Jurkat, Clone E6-1 (cell line): ENCODE measurements at places on chromosomes 7 and 10.

DNA sequence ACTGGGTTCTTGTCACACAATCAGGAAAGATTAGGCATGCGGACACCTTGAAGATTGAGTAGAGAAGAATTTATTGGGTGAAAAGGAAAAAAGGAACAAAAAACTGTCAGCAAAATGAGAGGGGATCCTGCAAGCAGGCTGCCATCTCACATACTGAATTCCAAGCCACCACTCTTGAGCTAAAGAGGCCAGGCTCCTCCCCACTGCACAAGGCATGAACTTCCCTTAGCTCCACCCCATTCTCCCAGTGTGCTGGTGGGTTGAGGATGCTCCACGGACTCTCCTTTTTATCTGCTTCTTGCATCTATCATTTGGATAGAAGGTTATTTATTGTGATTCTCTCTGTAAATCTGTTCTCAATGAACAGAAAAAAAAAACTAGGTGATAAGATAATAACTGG, 79.6 kb downstream of the ANKRD7 start:
- DNase-seq: no peak

- no peak for DNase-seq
These were observed 27.0 kb downstream of the MYL10 start for GRCh38 chr7:101602082-101602481.

- peak; percentile 15 for DNase-seq
These were observed 102.5 kb downstream of the APBB1IP start for GRCh38 chr10:26540601-26541000.

DNA sequence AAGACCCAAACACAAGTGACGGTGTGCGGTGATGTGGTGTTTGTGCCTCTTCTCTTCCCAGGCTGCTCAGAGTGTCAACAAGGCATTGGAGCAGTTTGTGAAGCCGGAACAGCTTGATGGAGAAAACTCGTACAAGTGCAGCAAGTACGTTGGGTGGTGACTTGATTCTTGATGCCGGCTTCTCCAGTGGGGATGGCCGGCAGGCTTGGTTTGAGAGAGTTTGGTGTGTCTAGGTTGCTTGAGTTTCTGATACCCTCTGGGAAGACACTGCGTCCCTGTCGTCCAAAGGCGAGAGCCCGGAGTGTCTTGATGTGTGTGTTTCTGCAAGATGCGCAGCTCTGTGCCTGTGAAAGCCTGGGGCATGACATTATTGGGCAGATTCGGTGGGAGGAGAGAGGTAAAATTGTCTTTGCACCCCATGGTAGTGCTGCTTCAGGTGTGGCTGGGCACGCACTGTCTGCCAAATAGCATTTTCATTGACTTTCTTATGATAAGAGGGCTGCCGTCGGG, 111.8 kb downstream of the ANKRD61 start:
- DNase-seq: no peak

- DNase-seq: no peak
These were observed 139.0 kb downstream of the TPST1 start for GRCh38 chr7:66344166-66344565.
